Activated T-cell treated with anti-CD3 and anti-CD28 coated beads, Interleukin-2, amount 50 U/mL, for 48 hours (primary cell): ENCODE measurements at places on chromosomes 12 and 14.

- DNase-seq: no peak
These were observed 42.6 kb upstream of the LRTM2 start for GRCh38 chr12:1777798-1778197.

GRCh38 chr14:55005071-55005470 is 21.8 kb downstream of the WDHD1 start:
- DNase-seq: no peak

GRCh38 chr12:1804545-1805332 is 15.6 kb upstream of the LRTM2 start:
- DNase-seq: peak; percentile 90

GRCh38 chr14:104598039-104598909 is 6.3 kb downstream of the TMEM179 start:
- DNase-seq: no peak

DNA sequence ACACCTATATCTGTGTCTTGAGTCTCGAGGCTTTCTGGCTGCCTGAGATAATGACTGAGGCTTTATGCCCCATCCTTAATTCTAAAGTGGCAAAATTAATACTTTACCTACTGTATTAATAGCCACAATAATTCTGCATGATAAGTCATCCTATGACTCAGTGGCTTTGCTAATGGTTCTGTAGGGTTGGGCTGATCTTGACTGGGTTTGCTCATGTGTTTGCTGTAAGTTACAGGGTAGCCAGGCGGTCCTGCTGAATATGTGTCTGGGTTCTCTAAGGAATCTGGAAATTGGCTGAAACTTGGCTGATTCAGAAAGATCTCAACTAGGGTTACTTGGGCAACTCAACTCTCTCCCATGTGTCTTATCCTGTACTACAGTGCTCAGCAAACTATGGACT is 21.7 kb downstream of the MGST1 start:
- DNase-seq: no peak

DNA sequence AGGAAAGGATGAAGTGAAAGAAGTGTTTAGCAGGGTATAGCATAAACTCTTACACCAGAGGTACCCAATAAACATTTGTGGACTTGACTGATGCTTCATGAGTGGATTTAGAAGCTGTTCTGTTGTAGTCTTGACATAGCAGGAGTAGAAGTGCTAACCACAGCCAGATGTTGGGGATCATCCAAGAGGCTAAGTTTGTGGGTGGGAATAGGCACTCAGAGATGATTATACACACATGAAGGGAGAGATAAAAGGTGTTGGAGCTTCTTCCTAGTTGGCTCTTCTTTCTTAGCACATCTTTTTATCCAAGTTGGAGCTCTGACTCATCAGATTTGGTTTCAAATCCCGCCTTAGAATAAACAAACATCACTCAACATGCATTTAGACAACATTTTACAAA is 166.7 kb upstream of the E2F7 start:
- no peak for DNase-seq

DNA sequence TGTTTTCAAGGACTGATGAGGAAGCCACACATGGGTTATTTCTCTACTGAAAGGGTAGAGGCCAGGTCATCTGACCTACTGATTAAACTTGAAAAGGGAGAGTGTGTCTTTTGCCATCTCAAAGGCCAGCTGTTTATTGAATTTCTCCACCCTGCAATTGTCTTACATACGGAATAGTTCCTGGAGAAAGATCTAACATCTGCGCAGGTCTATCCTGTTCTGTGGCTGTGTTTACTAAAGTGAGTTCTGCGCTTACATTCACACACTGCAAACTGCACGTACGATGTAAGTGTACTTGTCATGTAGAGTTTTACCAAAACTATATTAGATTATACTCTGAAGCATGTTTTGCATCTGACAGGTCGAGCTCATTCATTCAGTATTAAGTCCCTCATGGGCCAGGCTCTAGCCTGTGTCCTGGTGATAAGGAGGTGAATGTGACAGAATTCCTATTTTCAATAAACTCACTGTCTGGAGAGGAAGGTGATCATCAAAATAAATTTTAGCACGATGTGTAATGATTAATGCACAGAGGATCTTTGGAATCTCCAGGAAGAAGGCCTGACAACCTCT is 96.6 kb downstream of the PRKCH start:
- no peak for DNase-seq

DNA sequence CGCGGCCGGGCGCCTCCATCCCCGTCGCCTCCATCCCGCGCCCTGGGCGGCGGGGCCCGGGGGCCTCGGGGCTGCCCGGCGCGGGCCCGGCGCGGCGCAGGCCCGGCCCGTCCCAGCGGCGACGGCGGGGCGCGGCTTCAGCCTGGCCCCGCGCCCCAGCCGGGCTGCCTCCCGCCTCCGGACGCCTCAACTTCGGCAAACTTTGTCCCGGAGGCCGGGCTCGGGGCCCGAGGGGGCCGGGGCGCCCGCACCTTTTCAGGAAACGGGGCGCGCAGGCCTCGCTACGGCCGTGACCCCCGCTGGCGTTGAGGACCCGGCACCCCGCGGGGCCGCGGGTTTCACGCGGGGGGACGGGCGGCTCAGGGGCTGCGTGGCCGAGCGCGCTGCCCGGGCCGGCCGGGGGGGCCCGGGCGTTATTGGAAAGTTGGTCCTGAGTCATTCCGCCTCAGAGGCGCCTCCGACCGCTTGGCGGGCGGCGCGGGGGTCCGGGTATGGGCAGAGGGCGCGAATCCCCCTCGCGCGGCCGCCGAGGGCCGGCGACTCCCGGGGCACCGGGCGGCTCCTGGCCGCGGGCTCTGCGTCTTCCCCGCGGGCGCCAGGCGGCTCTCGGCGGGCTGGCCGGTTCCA is 575 bp downstream of the TRAF3 start:
- peak; percentile 41 for DNase-seq

- DNase-seq: no peak
These were observed 63.4 kb upstream of the CCND2 start for GRCh38 chr12:4210183-4210582.

DNA sequence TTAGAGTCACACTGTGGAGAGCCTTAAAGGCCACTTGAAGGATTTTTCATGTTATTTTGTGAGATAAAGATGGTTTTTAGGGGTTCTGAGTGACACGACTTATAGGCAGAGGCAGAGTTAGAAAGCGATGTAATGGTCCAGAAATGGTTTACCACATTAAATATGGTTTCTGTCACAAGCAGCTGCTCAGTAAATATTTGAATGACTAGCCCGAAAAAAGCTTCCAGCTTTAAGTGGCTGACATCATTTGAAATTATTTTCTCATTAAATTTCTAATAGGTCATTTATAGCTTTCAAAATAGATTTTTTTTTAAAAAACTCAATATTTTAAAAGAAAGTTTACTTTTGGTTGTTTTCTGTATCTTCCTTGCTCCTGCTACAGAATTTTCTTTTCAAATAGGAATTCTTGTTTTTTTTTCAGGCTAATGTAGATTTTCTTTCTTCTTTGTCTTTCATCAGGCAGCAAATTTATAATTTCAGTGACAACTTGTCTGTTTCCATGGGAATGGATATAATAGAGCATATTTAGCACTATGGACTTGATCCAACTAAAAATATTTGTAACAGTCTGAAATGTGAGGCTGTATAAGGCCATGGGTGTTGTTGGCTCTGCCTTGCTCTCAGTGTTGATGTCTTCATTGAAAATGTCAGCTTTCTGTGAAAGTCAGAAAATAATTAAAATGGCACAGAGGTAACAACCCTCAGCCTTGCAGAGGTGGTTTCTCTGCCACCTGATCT is 700.0 kb downstream of the TMTC2 start:
- no peak for DNase-seq
